ENCODE measurements at places on chromosomes 3 and 15. TPM values are rescaled to one million over a fixed set of nuclear protein-coding genes. Genes with fewer than 3 reads are reported as not detected.

DNA sequence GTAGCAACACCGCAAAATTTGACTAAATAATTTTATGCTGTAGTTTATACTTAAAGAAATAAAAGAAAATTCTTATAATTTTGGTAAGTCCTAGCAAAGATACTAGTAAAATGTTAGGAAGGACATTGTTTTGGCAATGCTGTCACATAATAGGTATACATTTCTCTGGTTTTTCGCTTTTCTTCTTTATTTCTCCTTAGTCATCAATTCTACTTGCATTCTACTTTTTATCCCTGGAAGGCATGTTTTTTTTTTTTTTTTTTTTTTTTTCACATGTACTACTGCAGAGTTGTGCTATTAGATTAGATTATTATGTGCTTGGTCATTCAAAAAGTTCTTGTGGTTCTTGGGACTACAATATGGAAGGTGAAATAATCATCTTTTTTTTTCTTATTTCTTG is 1421.2 kb downstream of the SI start:
- no peak overlapping the region for H3K27ac ChIP-seq
- no peaks in the 10 kb centered on the region for H3K4me1 ChIP-seq
- no peak for DNase-seq
- H3K4me3 ChIP-seq, result no peak overlapping the region

Gene TXNRD3
- 8.4 TPM for total RNA-seq

- peaks cover 29% of the 10 kb centered on the region for H3K36me3 ChIP-seq
- H3K4me1 ChIP-seq, result peaks cover 30% of the 10 kb centered on the region
- no peaks in the 10 kb centered on the region for H3K27me3 ChIP-seq
- peak overlapping the region; percentile 72 for H3K4me3 ChIP-seq
These were observed 10.5 kb downstream of the C15orf61 start for GRCh38 chr15:67531379-67531914.

GRCh38 chr15:78004919-78005634 is 72.4 kb downstream of the TBC1D2B start:
- DNase-seq, result peak; percentile 90
- peaks cover 47% of the 10 kb centered on the region for H3K4me1 ChIP-seq
- peaks cover 21% of the 10 kb centered on the region for H3K36me3 ChIP-seq
- H3K27me3 ChIP-seq, result peaks cover 3% of the 10 kb centered on the region
- H3K27ac ChIP-seq, result peak overlapping the region; percentile 54

Gene TM6SF1
- total RNA-seq, result not detected

DNA sequence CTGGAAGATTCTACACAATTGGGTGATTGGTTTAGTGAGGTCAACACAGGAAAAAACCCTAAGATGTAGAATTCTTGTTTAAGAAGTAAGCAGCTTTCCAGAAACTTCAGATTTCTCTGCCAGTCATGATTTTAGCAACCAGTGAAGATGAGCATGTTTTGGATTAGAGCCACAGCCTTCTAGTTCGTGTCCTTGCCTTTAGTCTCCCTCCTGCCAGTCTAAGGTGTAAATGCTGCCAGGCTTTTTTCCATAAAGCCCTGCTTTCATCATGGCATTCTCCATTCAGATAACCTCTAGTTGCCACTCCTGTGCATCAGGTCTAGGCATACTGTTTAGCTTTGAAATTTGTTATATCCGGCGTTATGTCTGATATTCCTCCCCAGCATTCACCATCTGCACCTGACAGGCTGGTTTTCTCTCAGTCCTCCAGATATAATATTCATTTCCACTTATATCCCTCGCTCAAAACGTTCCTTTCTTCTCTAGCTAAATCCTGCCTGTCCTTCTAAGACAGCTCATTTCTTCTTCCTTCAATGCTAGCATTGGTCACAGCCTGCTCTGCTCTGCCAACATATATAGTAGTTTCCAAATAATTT is 37.4 kb downstream of the SYN2 start:
- no peak overlapping the region for H3K27ac ChIP-seq
- peaks cover 6% of the 10 kb centered on the region for H3K27me3 ChIP-seq
- no peaks in the 10 kb centered on the region for H3K4me1 ChIP-seq
- DNase-seq, result no peak

Gene NDN
- not detected for total RNA-seq

DNA sequence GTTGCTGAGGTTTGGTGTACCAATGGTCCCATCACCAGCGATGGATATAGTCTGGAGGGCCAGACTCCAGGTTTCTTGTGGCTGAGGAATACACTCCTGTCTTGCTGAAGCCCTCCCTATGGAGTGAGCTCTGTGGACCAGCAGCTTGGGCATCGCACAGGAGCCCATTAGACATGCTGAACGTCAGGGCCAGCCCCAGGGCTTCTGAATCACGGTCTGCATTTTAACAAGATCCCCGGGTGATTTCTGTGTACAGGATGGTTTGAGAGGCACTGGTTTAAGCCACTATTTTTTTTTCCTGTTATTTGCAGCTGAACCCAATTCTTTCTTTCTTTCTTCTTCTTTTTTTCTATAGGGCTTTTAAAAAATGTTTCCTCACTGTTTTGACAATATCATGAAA is 69.5 kb upstream of the XCR1 start:
- H3K27me3 ChIP-seq, result peaks cover 9% of the 10 kb centered on the region
- DNase-seq, result no peak
- peaks cover 23% of the 10 kb centered on the region for H3K4me1 ChIP-seq
- H3K36me3 ChIP-seq, result 0 out of 2 replicates have a peak, but pooled peaks cover 7% of the 10 kb centered on the region
- peak overlapping the region; percentile 13 for H3K27ac ChIP-seq

DNA sequence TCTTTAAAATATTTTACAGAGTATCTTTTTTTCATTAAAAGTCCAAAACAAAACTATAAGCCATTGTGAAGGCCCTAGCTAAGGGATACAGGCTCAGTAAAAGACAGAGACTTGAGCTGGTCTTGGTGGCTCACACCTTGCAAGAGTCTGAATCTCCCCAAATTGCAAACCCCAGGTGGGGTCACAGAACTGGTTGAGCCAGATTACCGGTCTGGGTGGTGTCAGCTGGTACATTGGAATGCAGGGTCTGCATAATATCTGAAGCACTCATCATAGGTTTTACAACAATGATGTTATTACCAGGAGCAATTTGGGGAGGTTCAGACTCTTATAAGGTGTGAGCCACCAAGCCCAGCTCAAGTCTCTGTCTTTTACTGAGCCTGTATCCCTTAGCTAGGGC is 201.2 kb upstream of the ARPP21 start:
- DNase-seq, result no peak
- H3K36me3 ChIP-seq, result no peaks in the 10 kb centered on the region
- H3K4me1 ChIP-seq, result no peaks in the 10 kb centered on the region
- H3K4me3 ChIP-seq, result no peak overlapping the region
- H3K27me3 ChIP-seq, result no peaks in the 10 kb centered on the region

- no peak overlapping the region for H3K4me3 ChIP-seq
- DNase-seq, result peak; percentile 46
- no peaks in the 10 kb centered on the region for H3K36me3 ChIP-seq
- 0 out of 2 replicates have a peak, but pooled peaks cover 1% of the 10 kb centered on the region for H3K27me3 ChIP-seq
These were observed 47.2 kb upstream of the TEX55 start for GRCh38 chr3:119098619-119099222.
